KBM-7 (cell line): ENCODE measurements at places on chromosomes 7 and 10.

DNA sequence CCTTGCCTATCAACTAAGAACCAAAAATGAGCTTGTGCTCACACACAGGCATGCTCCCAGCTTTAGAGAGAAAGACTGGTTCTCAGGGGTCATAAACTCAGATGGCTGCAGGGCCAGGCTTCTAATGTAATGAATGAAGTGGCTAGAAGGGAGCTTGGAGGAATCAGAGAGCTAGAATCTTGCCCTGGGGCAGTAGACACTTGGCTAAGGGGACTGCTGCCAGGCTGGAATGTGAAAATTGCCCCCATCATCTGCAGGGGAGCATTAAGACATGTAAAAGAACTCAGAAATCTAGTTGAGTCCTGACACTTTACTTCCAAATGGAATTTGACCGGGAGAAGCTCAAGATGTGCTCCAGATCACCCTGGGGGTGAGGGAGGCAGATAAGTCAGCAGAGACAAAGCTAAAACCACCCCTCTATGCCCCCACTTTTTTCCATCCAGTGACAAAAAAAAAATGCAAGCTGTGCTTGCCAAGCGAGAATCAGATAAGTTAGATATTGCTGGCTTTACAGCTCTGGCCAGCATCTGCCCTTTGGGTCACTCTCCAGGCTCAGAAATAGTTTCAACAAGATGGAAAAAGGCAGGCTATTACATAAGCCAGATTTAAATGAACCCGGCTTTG, 2.3 kb upstream of the SLC16A9 start:
- no peak for DNase-seq

- DNase-seq, result no peak
Observed at GRCh38 chr7:40057292-40057691, 77.1 kb downstream of the MPLKIP start.

GRCh38 chr7:38934051-38934450, 25.1 kb upstream of the VPS41 start:
- DNase-seq, result no peak

GRCh38 chr7:82481499-82482097, 38.0 kb upstream of the CACNA2D1 start:
- peak; percentile 42 for DNase-seq

DNA sequence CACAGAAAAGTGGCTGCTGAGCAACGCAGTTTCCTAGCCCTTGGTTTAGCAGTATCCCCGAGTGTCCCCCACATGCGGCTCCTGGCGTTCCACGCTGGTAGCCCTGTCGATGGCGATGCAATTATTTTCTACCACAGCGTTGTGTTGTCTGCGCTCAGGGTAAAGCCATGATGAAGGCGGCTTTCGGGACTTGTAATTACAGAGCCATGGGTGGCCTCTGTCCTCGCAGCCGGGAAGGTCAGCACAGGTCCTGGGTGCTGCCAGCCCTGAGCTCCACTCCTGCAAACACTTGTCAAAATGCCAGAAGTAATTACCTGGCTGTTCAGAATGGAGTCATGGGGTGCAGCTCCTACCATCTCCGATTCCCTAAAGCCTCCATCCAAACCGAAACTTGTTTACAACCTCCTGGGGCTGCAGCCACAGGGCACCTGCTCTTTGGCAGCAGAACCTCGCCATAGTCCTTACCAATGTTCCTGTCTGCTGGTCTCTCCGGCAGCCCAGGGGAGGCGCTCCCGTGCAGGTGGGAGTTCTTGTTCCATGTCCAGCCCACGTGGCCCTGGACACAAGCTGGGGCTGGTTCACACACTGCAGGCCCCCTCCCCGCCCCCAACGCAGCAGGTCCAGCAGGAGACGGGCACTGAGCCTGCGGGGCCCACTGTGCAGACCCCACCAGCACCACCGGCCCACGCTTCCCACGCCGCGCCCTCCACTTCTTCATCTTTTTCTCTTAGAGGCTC, 512.6 kb downstream of the PTPRN2 start:
- no peak for DNase-seq

- peak; percentile 15 for DNase-seq
Observed at GRCh38 chr10:26555719-26556368, 117.7 kb downstream of the APBB1IP start.

GRCh38 chr7:44678471-44679179, 70.0 kb upstream of the ZMIZ2 start:
- no peak for DNase-seq

DNA sequence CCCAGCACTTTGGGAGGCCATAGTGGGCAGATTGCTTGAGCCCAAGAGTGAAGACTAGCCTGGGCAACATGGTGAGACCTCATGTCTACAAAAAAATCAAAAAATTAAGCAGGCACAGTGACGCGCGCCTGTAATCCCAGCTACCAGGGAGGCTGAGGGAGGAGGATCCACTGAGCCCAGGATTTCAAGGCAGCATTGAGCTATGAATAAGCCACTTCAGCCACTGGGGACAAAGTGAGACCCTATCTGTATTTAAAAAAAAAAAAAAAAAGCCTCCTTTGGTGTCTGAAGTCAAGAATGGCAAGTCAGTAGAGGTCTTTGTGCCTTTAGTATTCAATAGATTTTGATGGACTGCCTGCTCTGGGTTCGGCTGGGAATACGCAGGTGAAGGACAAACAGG, 85.7 kb downstream of the RALA start:
- DNase-seq, result no peak

DNA sequence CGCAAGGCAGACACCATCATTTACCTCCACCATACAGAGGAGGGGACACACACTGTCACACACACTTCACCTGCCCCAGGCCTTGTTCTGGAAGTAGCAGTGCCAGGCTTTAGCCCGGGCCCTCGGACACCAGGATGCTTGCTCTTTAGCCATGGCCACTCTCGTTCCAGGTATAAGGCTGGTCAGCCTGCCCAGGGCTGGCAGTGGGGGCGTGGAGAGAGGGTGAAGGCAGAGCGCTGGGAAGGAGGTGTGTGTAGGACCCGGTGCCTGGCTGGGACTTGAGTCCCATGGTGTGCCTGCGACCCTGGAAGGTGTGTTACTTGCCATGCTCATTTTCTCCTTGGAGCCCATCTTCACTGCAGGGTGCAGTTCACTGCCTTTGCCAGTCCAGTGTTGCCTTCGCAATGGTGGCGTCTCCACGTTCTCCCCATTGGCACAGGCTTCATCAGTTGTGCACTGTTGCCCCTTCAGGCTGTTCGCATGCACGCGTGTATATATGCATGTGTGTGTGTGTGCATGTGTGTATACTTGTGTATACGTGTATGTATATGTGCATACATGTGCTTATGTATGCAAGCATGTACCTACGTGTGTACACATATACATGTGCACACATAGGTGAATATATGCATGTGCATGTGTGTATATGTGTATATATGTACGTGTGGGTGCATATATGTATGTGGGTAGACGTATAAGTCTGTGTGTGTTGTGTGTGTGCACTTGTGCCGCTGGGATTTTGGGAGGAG, 153.4 kb downstream of the CAMK1D start:
- DNase-seq, result no peak

DNA sequence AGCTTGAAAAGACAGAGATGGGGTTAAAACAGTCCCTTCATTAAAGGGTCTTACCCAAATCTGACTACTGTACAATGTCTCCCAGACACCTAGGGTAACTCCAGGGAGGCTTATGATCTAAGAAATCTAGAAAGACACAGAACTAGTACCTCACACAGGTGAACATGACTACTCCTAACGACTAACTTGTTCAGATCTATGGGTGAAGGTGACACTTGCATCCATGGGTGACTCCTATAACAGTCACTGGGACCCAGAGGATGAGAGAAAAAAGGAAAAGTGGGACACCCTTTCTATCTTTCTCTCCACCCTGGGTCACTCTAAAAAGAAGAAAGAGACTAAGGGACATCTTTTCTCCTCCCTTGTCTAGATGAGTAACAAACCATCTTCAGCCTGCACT, 19.2 kb downstream of the AKR1C8 start:
- peak; percentile 15 for DNase-seq

- peak; percentile 90 for DNase-seq
Observed at GRCh38 chr7:106009503-106010226, 46.6 kb downstream of the CDHR3 start.

DNA sequence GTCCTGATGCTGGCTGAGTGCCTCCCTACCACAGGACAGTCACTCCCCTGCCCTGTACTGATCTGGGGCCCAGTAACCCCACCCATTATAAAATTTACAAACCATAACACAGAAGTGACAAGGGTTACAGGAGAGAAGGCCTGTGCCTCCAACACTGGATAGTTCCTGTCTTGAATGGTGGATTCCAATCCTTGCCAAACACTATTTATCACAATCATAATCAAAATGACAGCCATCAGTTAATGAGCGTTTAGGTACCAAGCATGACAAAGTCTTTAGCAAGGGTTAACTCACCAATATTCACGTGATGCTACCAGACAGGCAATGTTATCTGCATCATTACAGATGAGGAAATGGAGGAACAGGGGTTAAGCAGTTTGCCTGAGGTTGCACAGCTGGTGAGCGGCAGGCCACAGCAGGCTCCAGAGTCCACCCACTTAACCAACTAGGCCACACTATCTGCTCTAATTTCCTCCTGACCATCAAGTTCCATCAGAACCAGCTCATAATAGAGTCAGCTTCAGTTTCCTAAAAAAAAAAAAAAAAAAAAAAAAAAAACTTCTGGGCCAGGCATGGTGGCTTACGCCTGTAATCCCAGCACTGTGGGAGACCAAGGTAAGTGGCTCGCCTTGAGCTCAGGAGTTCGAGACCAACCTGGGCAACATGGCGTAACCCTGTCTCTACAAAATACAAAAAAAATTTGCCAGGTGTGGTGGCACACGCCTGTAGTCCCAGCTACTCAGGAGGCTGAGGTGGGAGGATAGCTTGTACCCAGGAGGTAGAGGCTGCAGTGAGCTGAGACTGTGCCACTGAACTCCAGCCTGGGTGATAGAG, 14.2 kb downstream of the PDLIM1 start:
- DNase-seq, result peak; percentile 58

GRCh38 chr7:157411580-157411979, 74.8 kb downstream of the DNAJB6 start:
- DNase-seq, result no peak

- DNase-seq, result no peak
Observed at GRCh38 chr7:70719125-70719524, 412.8 kb upstream of the GALNT17 start.

DNA sequence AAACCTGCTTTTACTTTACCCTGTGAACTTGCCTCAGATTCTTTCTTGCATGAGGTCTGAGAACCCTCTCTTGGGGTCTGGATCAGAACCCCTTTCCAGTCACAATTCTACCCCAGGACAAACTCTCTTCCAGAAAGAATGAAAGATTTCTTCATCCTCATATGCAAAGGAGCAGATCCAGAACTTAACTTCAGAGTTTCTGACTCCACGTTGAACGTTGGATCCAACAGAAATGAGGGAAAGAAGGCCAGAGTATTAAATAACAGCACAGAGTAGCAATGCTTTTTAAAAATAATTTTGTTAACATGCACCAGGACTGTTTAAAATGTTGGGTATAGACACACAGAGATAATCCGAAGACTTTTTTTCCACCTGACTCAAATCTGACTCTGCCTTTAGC, 632.9 kb upstream of the AUTS2 start:
- DNase-seq, result no peak

DNA sequence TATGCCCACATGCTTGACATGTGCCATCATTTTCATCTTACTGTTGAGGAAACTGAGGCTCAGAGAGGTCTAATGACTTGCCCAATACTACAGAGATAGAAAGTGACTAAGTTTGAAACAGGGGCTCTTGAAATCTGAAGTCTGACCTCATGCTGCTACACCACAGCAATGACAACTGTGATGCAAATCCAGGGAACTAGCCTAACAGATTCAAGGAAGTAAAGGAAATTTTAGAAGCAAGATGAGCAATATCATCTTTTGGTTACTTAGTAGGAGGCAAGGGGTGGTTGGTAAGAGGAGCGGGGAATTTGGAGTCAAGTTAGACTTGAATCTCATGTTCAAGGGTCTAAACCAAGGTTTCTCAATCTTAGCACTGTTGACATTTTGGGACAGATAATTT, 26.3 kb upstream of the OSBPL3 start:
- DNase-seq, result no peak

DNA sequence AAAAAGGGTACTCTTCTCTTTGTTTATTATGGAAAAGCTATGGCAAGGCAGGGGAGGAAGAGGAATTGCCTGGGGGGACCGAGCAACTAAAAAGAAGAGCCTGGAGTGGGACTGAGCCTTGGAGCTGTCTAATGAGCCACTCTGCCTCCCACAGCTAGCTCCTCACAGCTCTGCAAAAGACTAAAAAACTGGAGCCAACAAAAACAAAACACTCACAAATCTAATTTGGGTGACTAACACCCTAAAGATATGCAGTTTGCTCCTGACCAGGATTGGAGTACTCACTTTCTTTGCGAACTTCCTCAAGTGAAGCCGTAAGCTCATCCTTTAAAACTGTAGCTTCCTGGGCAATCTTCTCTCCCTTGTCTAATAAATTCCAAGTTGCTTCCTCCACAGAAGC, 89.4 kb downstream of the CTNNA3 start:
- DNase-seq, result no peak

- DNase-seq, result no peak
Observed at GRCh38 chr10:58818900-58819299, 306.2 kb downstream of the BICC1 start.

GRCh38 chr10:60753817-60754216, 24.5 kb upstream of the CDK1 start:
- no peak for DNase-seq

- DNase-seq, result no peak
Observed at GRCh38 chr10:29277296-29277695, 11.6 kb upstream of the LYZL1 start.

- DNase-seq, result no peak
Observed at GRCh38 chr7:108376206-108376605, 80.0 kb downstream of the NRCAM start.

GRCh38 chr10:70093335-70093944, 39.2 kb downstream of the AIFM2 start:
- no peak for DNase-seq

DNA sequence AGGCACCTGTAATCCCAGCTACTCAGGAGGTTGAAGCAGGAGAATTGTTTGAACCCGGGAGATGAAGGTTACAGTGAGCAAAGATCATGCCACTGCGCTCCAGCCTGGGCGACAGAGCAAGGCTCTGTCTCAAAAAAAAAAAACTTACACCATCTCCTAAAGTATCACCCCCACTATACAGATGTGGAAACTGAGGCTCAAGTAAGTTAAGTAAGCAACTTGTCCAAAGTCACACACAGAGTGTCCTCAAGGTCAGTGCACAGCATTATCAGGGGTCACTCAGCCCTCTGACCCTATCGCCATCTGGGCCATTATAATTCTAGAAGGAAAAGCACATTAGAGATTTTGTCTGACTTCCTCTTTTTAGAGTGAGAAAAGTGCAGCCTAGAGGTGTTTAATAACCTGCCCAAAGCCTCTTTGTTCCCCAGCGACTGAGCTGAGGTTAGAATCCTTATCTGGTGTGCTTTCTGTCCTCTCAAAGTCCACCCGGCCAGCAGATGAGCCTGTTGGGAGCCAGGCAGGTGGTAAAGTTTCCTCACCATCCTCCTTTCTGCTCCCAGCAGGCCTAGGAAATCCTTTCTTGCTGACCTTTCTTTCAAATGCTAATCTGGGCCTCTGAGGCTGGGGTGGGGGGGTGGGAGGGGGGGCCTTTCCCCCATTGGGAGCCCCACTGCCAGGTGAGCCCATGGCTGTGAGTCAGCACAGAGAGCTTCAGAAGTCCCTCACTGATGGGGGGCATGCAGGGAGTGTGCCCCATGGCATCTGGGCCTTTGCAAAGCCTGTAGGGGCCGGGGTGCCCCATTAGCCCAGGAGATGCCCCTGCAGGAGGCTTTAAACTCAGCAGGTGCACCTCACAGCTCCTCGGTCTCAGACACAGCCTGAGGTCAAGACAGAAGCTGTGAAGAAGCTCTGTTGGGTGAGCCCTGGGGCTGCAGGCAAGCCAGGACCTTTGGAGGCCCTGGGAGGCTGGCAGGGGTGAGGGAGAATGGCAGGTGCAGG, 12.0 kb upstream of the KCNMA1 start:
- no peak for DNase-seq
